ENCODE measurements at places on chromosomes 11 and 22.

DNA sequence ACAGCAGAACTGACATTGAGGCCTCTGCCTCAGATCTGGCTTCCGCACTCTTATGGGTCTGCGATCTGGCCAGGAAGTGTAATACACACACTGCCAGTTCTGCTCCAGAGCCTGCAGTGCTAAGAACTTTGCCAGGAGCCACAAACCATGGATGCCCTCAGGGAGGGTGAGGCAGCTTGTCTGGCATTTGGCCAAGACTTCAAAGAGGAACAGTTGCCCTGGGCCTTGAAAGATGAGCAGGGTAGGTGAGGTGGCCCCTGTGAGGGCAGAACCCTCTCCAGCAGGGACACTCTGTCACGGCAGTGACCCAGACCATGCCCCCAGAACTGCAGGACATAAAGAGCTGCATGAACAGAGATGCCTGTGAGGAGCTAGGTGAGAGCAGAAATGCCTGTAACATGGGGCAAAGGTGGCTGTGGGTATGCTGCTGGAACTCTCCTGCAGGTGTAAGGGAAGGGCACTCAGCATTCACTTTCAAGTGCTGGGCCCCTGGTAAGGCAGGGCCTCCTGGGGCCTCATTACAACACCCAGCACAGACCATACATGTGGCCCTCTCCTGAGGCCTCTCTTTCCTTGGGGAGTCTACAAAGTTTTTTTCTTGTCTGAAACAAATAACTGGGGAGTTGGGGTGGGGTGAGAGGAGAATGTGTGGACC is 47.3 kb downstream of the NEU3 start:
- no peaks in the 10 kb centered on the region for H3K4me1 ChIP-seq
- no peak for DNase-seq
- H3K27ac ChIP-seq: no peak overlapping the region
- H3K27me3 ChIP-seq: no peaks in the 10 kb centered on the region
- no peaks in the 10 kb centered on the region for H3K36me3 ChIP-seq
- H3K4me3 ChIP-seq: no peak overlapping the region

GRCh38 chr11:41379084-41379483 is 80.4 kb downstream of the LRRC4C start:
- H3K27ac ChIP-seq: no peak overlapping the region
- no peak for DNase-seq
- H3K27me3 ChIP-seq: no peaks in the 10 kb centered on the region
- no peaks in the 10 kb centered on the region for H3K36me3 ChIP-seq
- H3K4me1 ChIP-seq: no peaks in the 10 kb centered on the region

- DNase-seq: no peak
- H3K4me3 ChIP-seq: no peak overlapping the region
- no peaks in the 10 kb centered on the region for H3K27me3 ChIP-seq
These were observed 40.2 kb upstream of the BDNF start for GRCh38 chr11:27740362-27741013.

- no peaks in the 10 kb centered on the region for H3K4me1 ChIP-seq
- H3K4me3 ChIP-seq: no peak overlapping the region
- no peaks in the 10 kb centered on the region for H3K36me3 ChIP-seq
- no peaks in the 10 kb centered on the region for H3K27me3 ChIP-seq
These were observed 161.4 kb downstream of the SWAP70 start for GRCh38 chr11:9825315-9825714.

DNA sequence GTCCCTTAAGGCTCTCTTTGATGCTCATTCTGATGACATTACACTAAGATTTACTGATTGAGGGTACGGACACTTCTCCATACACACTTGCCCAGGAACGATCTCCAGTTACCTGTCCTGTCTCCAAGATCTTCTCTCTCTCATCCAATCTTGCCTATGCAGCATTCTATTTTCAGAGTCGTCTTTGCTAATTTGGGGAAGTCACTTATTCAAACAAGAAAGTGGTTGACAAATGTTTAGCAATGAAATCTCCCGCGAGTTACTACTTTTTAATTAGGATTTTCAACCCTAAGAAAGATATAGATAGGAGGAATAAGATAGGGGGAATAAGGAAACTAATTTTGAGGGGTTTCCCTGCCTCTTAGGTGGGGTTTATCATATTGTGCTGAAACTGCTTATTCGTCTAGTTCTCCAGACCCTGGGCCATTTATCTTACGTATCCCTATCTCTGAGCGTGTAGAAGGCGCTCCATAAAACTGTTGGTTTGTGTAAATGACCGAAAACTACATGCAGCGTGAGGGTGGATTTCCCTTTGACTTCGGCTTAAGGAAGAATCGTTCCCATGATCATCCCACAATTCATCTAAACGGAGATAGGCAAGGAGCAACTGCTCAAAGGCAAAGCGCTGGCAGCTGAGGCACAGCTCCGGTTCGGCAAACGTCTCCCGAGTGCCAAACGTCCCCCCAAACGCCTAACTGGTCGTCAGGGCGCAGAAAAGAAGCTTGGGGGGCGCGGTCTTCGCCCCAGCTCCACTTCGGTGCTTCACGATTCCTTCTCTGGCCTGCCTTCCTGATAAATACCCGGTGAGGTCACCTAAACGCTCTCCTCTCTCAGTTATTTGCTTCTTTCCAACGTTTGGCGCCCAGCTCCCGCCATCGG is 804 bp downstream of the APIP start:
- peaks cover 7% of the 10 kb centered on the region for H3K4me1 ChIP-seq
- peak; percentile 55 for DNase-seq
- no peaks in the 10 kb centered on the region for H3K36me3 ChIP-seq
- peak overlapping the region; percentile 93 for H3K4me3 ChIP-seq
- H3K27me3 ChIP-seq: no peaks in the 10 kb centered on the region

GRCh38 chr11:116309446-116309845 is 463.3 kb downstream of the BUD13 start:
- no peak overlapping the region for H3K27ac ChIP-seq
- peaks cover 4% of the 10 kb centered on the region for H3K4me1 ChIP-seq
- H3K36me3 ChIP-seq: no peaks in the 10 kb centered on the region
- H3K4me3 ChIP-seq: no peak overlapping the region

DNA sequence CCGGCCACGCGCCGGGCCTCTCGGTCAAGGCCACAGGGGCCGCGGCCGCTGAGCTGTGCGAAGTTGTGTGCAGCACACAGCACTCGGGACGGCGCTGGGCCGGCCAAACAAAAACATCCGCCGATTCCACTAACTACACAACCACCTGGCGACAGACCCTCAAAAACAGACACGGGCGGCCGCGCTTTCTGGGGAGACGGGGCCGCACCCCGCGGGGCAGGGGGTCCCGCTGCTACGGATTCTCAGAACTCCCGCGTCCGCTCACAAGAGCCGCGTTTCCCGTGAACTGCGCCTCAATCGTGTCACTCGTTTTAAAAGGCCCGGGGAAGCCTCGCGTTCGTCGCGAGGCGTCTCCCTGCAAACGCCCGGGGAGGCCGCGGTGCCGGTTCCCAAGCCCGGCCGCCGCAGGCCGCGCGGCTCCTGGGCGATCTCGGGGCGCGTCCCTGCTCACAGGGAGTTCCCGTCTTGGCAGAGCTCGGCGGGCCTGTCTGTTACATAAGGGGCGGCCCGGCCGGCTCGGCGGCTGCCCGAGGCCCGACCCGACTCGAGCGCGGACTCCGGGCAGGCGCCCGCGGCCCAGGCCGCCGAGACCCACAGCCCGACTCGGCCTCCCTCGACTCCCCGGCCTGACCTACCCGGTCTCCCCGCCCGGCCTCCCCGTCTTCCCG is 936 bp downstream of the BRD1 start:
- no peaks in the 10 kb centered on the region for H3K27me3 ChIP-seq
- H3K4me3 ChIP-seq: peak overlapping the region; percentile 85
- H3K27ac ChIP-seq: peak overlapping the region; percentile 94
- peaks cover 30% of the 10 kb centered on the region for H3K4me1 ChIP-seq
- no peaks in the 10 kb centered on the region for H3K36me3 ChIP-seq
- peak; percentile 72 for DNase-seq
